ENCODE measurements at places on chromosomes 2 and 18.

GRCh38 chr2:177606636-177607035, 214.1 kb downstream of the AGPS start:
- DNase-seq = no peak

DNA sequence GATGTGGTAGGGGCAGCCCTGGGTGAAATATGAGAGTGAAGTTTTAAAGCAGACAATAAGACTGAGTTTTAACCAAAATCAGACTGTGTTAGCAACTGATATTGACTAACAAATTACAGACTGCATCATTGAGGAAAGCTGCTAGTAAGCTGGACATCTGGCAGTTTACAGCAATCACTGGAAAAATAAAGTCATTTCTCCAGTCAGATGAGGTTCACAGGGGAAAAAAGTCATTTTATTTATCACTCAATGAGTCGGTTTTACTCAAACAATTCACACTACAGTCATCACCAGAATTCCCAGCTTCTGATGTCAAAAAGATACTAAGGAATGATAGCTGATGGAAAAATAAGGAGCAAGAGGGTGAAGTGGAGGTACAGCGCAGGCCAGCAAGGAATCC, 10.5 kb upstream of the TMEM177 start:
- DNase-seq = no peak

- no peak for DNase-seq
Observed at GRCh38 chr2:148021886-148022285, 995 bp downstream of the MBD5 start.

- peak; percentile 81 for DNase-seq
Observed at GRCh38 chr18:36786686-36787085, 42.1 kb downstream of the TPGS2 start.

DNA sequence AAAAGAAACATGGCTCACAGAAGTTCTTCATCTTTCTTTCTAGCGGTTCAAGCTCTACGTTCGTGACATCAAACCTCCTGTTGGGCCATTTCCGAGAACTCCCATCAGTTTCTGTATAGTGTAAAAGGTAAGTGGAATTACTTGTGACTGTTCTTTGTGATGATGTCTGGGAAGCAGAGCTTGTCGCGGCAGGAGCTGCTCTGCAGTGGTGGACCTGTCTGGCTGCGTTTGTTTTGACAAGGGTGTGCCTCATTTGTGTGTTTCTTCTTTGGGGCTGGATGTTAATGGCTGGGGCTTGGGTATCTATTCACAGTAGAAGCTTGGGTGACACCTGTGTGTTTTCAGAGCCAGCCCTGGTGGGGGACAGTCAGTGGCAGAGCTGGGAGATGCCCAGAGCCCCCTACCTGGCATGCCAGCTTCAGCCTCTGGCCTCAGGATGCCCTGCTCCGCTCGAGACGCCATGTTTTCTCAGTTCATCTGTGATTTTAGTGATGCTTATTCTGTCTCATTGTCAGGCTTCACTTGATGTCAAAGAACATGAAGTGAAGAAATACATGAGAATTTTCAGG, 59.6 kb downstream of the LDLRAD4 start:
- DNase-seq = no peak

GRCh38 chr2:200470230-200470629, 39.6 kb downstream of the KCTD18 start:
- DNase-seq = no peak
